Stimulated activated CD8-positive, alpha-beta memory T cell treated with anti-CD3 and anti-CD28 coated beads, Interleukin-4, amount 100 ng/mL, for 4 hours (primary cell): ENCODE measurements at places on chromosomes 2 and 18.

GRCh38 chr2:43224131-43224570 lies 2.3 kb downstream of the ZFP36L2 start:
- DNase-seq = peak; percentile 54

GRCh38 chr18:58601468-58602266 lies 27.2 kb downstream of the ALPK2 start:
- DNase-seq = no peak

DNA sequence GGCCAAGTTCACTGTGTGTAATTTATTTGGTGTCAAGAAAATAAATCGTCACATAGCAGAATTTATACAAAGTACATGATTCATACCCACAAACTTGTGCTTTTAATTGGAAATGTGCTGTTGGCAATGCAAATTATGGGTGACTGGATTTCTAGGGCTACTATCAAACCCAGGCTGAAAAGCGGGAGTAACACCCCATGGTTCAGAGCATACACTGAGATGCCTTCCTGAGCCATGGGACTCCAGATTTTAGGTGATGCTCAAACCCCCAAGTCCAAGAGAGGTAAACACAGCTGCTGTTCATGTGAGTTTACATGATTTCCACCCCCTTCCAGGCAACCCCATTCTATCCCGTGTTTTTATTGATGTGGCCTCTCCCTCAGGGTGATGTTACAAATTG lies 565.9 kb upstream of the ID2 start:
- DNase-seq = no peak

DNA sequence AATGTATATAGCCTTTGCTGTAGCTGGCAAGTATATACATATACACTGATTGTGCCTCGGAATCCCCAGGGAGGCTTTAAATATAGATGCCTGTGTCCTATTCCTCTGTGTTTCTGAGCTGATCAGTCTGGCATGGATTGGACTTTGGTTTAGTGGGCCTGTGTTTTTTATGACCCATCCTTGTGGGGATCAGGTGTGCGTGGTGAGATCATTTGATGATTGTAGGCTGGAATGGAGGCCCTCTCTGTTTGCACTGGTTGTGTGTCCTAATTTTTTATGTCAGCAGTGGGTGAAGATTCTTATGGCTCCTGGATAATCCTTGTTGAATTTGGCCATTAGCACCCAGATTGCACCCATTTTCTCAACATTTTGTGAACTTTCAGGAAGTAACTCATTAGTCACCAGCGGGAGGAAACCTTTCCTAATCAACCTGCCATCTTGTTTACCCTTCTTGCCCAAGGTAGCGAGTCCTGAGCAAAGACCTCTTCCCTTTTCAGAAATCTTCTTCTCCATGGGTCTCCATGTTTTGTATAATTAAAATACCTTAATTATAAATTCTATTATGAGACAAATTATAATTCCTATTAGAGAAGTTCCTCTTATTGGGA lies 75.8 kb downstream of the UGGT1 start:
- no peak for DNase-seq

DNA sequence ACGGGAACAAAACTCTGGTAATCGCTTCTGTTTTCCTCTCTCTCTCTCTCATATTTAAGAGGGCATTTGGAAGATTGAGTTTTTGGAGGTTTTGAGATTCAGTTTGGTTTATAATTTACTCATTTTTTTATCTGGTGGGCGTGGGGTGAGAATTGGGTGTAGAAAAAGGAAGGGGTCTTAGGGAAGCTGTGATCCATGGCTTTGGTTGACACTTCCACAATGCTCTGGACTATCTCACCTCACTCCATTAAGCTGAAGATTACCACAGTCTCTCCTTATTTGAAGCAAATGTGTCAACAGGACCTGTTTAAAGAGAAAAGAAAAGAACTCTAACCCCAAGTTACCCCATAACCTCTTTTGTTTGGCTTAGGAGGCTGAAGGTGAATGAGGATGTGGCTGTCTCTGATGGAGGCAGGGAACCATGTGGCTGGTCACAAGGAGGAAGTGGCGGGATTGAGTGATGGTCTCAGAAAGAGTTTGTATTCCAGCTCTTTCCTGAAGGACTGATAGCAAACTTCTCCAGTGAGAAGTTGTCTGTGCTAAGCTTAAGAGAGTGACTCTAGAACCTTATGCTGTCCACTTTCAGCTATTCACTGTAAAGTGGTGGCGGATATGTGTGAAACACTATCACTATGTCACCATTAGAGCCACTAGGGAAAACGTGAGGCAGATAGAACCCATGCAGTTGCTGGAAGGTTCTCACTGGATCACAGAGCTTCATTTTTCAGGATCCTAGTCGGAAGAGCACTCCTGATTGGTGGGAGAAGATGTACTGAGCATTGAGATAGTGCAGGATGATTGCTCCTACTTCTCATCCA lies 934 bp downstream of the ZNF804A start:
- DNase-seq = no peak

DNA sequence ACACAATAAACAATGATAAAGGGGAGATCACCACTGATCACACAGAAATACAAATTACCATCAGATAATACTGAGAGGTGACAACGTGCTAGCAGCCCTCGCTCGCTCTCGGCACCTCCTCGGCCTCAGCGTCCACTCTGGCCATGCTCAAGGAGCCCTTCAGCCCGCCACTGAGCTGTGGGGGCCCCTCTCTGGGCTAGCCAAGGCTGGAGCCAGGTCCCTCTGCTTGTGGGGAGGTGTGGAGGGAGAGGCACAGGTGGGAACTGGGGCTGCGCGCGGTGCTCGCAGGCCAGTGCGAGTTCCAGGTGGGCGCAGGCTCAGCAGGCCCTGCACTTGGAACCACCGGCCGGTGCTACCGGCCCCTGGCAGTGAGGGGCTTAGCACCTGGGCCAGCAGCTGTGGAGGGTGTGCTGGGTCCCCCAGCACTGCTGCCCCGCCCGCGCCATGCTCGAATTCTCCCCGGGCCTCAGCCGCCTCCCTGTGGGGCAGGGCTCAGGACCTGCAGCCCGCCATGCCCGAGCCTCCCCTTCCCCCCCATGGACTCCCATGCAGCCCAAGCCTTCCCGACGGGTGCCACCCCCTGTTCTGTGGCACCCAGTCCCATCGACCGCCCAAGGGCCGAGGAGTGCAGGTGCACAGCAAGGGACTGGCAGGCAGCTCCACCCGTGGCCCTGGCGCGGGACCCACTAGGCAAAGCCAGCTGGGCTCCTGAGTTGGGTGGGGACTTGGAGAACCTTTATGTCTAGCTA lies 340.0 kb upstream of the GULP1 start:
- no peak for DNase-seq

- no peak for DNase-seq
These were observed 349.1 kb upstream of the MAP2 start for GRCh38 chr2:209074711-209075110.

DNA sequence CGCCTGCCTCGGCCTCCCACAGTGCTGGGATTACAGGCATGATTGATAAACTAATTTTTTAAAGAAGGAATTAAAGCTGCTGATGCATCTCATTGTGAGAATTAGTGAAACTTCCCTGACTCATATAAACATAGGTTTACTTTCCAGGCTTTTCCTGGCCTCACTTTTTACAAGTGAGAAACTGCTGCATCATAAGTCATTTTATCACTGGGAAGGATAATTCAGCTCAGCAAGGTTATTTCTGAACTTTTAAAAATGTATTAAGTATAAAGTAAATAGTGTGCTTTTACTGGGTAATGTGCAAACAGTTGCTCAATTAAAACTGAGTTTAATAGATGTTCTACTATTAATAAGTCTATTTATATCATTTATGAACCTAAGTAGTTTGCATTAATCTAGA lies 1130.3 kb upstream of the CDH2 start:
- DNase-seq = no peak

DNA sequence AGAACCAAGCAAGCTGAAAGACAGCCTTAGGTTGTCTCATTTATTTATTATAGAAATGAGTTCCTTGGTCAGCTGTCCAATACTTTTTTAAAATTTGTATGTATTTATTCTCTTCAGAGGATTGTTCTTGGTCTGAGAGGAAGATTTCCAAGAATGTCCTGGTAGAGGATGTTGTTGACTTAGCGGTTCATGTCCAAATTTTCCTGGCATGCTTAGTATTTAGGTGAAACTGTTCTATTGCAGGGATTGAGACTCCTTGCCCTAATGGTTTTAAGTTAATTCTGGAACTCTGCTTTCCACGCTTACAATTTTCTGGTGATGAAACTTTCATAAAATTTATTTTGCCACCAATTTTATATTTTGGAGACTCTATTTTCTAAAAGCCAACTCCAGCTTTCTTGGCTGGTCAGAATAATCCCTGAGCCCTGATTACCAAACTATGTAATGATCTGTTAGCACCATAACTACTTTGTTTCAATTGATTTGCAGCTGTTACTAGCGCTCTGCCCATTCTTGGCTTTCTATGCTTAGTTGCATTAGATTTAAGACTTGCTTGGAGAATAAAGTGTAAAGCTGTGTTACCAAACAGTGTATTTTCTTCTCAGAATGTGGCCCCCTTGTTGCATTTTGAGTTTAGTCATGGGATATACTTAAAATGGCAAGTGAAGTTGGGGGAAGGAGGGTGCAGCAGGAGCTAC lies 1868.8 kb upstream of the CELF4 start:
- no peak for DNase-seq

GRCh38 chr2:144358979-144359541 lies 160.9 kb downstream of the ZEB2 start:
- no peak for DNase-seq

DNA sequence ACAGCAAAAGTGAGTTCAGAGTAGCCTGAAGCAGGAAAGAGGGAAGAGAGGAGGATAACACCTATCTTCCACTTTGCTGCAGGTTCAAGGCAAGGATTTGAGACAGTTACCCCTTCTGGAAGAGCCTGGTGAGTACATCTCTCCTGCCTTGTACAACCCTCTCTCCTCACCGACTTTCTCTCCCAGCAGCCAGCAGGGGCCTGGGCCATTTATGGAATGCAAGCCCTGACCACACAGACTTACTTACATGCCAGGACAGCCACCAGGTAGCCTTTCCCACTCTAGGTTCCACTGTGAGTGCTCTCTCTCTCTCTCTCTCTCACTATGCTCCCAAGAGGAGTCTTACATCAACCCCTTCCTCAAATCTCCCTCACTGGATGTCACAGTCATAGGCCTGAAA lies 57.0 kb downstream of the BCL11A start:
- DNase-seq = no peak

- no peak for DNase-seq
These were observed 7.9 kb downstream of the PCBP1 start for GRCh38 chr2:70094978-70095719.

DNA sequence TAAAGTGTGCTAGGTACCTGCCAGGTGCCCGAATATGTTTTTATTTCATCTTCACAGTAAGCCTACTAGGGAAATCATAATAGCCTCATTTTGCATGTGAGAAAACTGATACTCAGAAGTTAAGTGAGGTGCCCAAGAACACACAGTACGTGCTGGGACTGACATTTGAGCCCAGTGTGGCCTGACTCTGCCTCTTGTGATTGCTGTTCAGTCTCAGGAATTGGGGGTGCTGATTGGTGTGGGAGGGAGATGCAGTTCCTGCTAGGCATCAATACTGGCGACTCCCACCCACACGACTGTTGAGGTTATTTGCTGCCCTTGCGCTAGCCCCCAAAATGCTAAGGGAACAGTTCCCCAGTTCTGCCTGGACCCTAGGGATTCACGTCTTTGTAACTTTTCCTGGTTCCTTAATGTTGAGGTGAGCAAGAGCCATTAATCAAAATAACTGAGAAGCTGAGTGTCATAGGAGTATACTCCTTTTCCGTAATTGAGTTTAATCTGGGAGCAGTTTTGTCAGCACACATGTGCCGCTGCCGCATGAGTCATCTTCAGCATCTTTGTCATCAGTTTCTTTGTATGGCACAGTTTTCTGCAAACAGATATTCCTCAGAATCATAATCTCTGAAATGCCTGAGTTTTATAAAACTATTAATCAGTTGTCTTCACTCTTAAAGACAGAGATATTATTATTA lies 120.7 kb downstream of the NCK2 start:
- DNase-seq = no peak

- peak; percentile 13 for DNase-seq
These were observed 26.8 kb downstream of the MPHOSPH10 start for GRCh38 chr2:71157124-71157793.

- DNase-seq = no peak
These were observed 792.7 kb downstream of the RNF144A start for GRCh38 chr2:7709907-7710306.

GRCh38 chr2:83196225-83196624 lies 1262.9 kb downstream of the SUCLG1 start:
- no peak for DNase-seq

DNA sequence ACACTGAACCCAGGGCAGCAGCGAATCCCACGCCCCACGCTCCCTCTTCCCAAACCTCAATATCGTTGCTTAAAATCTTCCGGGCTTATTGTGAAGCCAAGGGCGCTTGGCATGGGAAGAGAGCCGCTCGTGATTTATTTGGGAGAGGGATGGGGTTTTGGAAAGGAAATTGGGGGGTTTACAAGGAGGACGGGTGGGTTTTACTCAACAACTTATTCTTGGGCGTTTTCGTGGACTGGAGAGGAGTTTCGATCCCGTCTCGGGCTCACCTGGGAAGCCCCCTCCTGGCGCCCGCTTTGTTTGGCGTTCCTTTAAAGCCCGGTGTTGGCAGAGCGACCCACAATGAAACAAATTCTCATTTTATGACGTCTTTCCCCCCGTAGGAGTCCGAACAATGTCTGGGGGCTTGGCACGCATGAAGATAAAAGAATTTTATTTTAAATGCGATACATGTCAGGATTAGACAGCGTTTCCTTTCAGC lies 135.3 kb downstream of the INSIG2 start:
- DNase-seq = no peak

- no peak for DNase-seq
These were observed 269.2 kb upstream of the ZNF521 start for GRCh38 chr18:25621144-25621543.

- no peak for DNase-seq
These were observed 8.3 kb upstream of the YWHAQ start for GRCh38 chr2:9639000-9639602.

- DNase-seq = no peak
These were observed 65.2 kb downstream of the LTBP1 start for GRCh38 chr2:33011941-33012340.

DNA sequence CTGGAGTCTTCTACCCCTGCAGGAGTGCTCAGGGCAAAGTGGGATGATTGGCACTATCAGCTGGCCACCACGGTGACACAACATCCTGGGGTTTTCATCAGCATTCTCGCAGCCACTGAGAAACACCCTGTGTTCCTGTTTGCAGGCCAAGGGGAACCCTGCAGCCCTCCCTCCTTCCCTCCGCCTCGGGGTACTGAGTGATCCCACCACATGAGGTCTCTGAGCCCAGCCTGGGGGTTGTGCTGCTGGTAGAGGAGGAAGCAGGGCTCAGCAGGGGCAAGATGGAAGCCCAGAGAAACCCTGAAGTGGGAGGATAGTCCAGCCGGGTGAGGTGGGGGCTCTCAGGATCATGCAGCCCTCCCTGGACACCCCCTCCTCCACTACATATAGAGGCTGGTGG lies at the start of gene OXER1:
TSS of gene OXER1 (minus strand) at position 40 of the 400 bp plus-strand sequence. CDS start 73 bp downstream, outside the sequence.
- DNase-seq = no peak

GRCh38 chr2:107475859-107476258 lies 350.8 kb upstream of the RGPD4 start:
- no peak for DNase-seq

- no peak for DNase-seq
These were observed 16.4 kb upstream of the KIAA2012 start for GRCh38 chr2:202056611-202057010.
